ENCODE measurements at places on chromosomes 5 and 9.

- no peak for DNase-seq
Observed at GRCh38 chr9:8916771-8917170, 1117.2 kb upstream of the DMAC1 start.

DNA sequence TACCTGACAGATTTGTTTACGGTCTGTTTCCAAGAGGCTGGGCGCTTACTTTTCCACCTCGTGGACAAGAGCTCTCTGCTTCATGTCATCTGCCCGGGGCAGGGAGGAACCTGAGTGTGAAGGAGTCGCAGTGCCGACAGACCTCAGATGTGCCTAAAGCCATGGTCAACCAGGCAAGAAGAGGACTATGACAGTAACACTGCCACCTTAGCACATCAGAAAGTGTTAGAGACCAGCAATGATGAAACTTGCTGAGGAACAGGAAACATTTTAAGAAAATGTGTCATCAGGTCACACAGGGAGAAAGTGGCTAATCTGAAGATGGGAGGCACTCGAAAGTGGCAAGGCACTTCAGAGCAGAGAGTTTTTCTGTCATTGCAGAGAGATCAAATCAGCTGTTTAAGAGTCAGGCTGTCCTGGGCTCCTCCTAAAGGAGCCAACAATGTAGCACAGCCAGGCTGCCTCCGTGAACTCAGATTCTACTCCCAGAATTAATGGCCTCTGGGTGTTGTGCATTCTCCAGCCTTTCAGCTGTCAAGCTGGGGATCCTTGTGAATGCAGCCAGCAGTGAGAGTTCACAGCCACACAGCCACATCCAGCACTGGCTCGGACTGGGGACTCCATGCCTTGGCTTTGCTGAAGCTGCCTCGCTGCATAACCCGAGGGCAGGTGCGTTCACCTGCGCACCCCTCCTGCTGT lies 94.6 kb downstream of the RAPGEF1 start:
- DNase-seq, result peak; percentile 15

DNA sequence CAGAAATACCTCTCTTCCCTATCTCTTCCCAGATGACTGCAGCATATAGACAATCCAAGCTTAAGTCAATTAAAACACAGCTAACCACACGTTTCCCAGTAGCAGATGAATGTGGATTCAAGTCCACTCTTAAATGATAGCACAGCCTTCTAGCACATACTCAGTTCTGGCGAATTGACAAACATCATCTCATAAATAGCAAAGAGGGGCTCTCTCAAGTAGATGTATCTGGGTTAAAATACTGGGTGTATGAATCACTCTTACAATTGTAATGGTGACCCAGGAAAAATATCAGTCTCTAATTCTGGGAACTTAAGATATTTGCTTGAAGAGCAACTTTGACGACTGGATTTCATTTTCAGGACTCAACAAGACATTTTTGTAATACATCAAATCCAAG lies 67.0 kb upstream of the HAPLN1 start:
- DNase-seq, result no peak

DNA sequence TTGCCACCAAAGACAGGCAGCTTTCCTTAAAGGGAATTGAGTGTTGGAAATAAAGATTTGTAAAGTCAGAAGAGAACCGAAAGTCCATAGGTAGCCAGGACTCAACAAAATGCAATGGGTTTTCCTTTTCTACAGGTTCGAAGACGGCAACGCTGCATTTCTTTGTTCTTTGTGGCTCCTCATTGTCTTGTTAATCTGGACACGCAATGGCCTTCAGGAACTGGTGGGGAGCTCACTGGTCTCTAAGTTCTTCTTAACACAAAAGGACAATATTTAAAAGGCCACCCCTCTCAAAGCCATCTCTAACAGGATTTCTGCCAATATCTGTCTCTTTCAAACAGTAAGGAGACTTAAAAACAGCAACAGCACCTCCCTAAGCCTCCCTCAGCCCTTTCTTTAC lies 170.6 kb downstream of the RMI1 start:
- DNase-seq, result no peak

DNA sequence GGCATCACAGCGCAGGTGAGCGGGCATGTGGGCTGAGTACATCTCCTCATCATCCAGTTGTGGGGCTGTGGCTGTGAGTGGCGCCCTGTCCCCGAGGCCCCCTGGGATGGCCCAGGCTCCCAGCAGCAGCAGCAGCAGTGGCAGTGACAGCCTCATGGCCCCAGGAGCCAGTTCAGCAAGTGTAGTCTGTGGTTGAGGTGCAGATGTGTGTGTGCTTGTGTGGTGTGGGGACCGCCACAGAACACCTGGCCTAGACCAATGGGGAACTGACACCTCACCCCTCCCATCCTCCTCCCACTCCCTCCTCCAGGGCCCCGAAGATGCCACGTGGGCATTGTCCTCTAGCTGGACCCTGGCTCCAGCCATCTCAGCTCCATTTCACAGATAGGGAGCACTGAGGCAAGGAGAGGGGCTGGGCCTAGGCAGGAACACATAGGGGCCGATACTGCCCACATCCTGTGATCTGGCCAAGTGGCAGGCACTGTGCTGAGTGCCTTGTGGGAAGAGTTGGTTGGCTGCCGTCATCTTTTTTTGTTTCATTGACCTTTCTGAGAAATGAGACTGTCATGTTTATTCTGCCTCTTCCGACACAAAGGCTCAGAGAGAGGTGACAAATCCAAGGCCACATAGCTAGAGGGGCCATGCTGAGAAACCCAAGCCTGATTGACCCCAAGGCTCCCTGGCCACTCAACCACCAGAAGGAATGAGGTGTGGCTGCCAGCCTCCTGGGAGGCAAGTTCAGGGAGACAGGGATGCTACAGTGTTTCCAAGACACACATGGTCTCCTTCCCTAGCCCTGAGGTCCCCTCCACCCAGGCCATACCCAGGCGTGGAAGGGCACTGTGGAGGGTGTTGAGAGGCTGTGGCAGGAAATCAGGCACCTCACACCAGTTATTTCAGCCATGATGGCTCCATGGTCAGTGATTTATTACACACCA lies at the start of gene MZB1:
Gene MZB1, minus strand, starts transcription at position 213 of the 938 bp plus-strand sequence. Its CDS starts 57 bp downstream, at position 156.
- DNase-seq, result peak; percentile 66

- DNase-seq, result no peak
Observed at GRCh38 chr5:130198927-130199326, 294.7 kb downstream of the CHSY3 start.

GRCh38 chr9:6973762-6974161 lies 216.0 kb downstream of the KDM4C start:
- no peak for DNase-seq

DNA sequence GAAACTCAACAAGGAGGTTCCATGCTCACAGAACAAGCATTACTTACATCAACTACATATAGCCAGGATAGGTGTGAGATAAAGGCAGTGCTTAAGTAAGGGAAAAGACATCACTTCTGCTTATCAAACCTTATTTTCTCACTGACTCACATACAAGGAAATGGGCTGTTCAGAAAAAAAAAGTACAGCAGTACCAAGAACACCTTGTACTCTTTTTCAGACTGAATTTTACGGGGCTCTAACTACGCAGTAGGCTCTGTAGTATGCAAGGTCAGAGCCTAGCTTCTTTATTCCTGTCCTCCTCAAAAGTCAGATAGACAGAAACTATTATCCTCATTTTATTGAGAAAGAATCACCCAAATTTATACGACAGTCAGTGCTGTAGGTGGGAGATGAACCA lies 5.8 kb downstream of the PSMB7 start:
- no peak for DNase-seq

GRCh38 chr9:129084087-129084486 lies 3.2 kb downstream of the DOLPP1 start:
- DNase-seq, result no peak

DNA sequence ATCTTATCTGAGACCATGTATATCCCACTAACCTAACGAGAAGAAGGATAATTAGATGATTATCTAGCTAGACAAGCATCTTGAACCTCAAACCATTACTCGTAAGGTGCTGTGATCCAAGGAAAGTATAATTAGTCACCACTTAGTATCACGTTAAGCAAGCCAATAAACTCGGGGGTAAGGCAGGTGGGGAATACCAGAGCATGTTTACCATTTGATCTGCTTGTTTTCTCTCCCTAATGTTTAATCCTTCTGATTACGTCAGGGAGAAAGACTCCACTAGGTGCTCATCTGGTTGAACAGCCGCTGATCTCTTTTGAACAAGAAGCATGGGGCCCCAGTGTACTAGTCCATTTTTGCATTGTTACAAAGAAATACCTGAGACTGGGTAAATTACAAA lies 69.9 kb upstream of the SLC1A1 start:
- DNase-seq, result no peak

GRCh38 chr5:100860407-100860806 lies 42.7 kb downstream of the ST8SIA4 start:
- DNase-seq, result peak; percentile 10

DNA sequence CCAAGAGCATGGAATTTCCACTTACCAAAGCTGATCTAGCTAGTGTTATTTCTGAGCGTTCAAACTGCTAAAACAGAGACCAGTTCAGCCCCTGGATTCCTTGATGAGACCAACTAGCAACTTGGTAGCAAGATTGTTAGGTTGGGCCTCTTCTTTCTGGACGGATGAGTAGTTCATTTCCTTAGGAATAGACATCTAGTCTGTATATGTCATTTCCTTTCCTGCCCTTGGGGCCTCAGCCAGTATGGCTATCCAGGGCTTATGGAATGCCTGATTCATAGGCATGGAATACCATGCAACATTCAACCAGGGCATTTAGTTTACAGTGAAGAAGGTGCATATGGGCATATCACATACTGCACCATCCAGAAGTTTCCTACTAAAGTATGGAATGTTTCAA lies 14.5 kb upstream of the LPAR1 start:
- DNase-seq, result no peak

DNA sequence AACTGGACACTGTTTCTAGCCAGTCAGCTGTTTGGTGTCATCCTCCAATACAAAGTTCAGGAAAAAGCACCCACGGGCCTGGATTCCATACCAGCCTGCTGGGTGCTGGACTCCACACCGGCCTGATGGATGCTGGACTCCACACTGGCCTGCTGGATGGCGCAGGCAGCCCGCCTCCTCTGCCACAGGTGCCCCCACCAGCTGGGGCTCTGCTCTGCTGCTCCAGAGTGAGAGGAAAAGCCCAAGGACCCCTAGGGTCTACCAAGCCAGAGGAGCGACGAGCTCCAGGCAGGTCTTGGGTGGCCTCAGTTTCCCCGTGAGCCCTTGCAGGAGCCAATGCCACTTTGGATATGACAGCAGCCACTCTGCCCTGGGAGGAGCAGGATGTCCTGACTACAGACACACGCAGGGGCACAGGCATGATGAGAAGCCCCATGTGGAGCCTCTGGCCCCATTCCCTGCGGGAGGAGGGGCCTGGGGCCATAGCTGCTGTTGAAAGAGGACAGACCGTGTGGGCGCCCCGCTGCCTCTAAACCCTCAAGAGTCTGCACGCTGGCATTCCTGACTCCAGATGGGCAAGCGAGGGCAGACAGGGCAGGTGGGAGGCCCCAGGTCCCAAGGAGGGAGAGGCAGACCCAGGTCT lies 141.6 kb downstream of the OLFM1 start:
- DNase-seq, result no peak

DNA sequence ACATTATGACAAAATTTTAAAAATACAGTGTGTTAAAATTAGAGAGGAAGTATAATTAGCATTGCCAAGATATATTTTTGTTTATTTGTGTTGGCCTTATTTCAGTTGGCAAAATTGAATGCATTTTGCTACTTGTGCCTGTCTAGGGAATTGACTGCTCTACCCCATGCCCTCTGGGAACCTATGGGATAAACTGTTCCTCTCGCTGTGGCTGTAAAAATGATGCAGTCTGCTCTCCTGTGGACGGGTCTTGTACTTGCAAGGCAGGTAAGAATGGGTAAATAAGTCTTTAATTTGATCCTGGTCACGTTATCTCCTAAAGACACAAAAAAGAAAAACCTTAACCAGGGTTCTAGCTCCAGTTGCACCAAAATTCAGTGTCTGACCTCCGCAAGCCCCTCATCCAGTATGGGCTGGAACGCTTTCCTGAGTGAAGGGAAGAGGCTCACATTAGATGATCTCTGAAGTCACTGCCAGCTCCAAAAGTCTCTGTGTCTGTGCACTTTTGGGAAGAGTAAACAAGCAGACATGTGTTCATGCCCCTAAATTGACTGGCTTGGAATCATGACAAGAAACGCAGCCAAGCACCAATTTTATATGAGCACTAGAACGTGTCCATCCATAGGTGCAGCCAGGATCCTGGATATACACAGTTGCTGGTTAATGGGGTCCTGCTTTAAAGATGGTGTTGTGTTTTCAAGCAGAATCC lies 98.3 kb upstream of the PRRC1 start:
- DNase-seq, result no peak

DNA sequence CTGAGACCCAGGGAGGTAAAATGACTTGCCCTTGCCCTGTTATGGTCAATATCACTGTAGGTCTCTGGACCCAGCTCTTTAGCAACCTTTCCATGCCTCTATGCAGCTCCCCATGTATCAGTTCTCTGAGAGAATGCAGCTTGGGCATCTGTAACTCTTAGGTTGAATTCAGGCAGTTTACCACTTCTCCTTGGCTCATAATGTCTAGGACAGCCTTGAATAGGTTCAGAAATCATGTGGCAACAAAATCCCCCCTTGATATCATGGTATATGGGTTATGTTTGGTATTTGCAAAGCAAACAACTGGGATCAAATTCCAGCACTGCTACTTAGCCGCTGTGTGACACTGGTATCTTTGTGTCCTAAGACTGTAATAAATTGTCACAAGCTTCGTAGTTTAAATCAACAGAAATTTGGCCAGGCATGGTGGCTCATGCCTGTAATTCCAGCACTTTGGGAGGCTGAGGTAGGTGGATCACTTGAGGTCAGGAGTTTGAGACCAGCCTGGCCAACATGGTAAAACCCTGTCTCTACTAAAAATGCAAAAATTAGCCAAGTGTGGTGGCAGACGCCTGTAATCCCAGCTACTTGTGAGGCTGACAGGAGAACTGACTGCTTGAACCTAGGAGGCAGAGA lies 10.7 kb upstream of the SUB1 start:
- no peak for DNase-seq

DNA sequence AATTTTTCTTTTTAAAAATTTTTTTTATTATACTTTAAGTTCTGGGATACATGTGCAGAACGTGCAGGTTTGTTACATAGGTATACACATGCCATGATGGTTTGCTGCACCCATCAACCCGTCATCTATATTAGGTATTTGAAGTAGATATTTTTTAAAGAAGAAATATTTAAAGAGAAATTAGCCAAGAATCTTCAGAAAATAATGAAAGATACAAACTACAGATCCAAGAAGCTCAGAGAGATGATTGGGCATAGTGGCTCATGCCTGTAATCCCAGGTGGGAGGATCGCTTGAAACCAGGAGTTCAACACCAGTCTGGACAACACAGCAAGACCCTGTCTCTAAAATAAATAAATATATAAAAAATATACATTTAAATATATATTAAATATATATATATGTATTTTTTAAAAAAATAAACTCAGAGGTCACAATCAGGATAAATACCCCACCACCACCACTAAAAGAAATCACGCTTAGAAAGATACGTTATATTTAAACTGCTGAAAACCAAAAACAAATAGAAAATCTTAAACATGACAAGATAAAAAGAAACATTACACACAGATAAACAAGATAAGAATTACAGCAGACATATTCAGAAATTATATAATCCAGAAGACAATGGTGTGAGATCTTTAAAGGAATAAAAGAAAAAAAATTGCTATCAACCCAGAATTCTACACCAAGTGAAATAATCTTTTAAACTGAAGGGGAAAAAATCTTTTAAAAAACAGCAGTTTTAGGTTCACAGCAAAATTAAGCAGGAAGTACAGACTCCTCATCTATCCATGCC lies 57.5 kb downstream of the CSF2 start:
- DNase-seq, result no peak
